ENCODE measurements at places on chromosomes 6 and 20. TPM values are rescaled to one million over a fixed set of nuclear protein-coding genes. Genes with fewer than 3 reads are reported as not detected.

Gene KCNK5
- total RNA-seq, result 10.1 TPM

Gene IL20RA
- total RNA-seq, result 0.90 TPM

Gene MYT1
- 4.9 TPM for total RNA-seq

Gene UBE2C
- total RNA-seq, result 46.4 TPM

Gene HSD17B8
- total RNA-seq, result 13.9 TPM

GRCh38 chr20:24421071-24421470 lies 48.4 kb upstream of the SYNDIG1 start:
- DNase-seq, result no peak
- H3K27ac ChIP-seq, result no peak overlapping the region
- no peaks in the 10 kb centered on the region for H3K4me1 ChIP-seq
- no peak overlapping the region for H3K4me3 ChIP-seq
- peaks cover 3% of the 10 kb centered on the region for H3K27me3 ChIP-seq

- peaks cover 3% of the 10 kb centered on the region for H3K36me3 ChIP-seq
- no peak for DNase-seq
- peaks cover 21% of the 10 kb centered on the region for H3K4me1 ChIP-seq
- H3K4me3 ChIP-seq, result peak overlapping the region; percentile 13
Observed at GRCh38 chr6:47188588-47189021, 121.1 kb downstream of the TNFRSF21 start.

GRCh38 chr6:69973138-69973537 lies 106.8 kb downstream of the COL19A1 start:
- no peak for DNase-seq
- H3K27ac ChIP-seq, result no peak overlapping the region
- H3K4me1 ChIP-seq, result peaks cover 9% of the 10 kb centered on the region
- H3K36me3 ChIP-seq, result no peaks in the 10 kb centered on the region

DNA sequence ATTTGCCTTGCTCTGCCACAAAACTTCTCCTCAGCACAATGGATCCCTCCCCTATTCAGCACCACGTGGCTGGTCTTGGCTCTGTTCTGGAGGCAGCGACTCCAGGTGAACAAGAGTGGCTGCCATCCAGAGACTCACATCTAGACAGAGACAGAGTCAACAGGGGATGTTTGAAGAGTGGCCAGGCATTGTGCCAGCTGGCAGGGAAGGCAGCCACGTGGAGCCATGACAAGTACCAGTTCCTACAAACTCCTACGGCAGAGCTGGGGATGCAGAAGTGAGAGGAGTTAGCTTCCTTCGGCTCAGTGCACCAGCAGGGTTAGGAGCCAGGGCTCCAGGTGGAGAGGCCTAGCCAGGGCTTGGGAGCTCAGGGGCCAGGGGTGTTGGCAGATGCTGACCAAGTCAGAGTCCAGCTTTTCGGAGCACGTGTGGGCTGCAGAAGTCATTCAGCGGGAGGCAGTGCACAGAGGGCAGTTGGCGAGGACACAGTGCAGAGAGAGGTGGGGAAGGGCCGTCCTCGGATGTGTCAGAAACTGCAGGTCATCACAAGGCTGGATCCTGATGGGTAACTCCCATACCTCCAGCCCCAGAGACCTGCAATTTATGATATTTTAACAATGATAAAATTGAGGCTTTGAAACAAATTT lies 171.7 kb upstream of the PDE10A start:
- H3K36me3 ChIP-seq, result no peaks in the 10 kb centered on the region
- DNase-seq, result no peak
- no peak overlapping the region for H3K27ac ChIP-seq
- H3K27me3 ChIP-seq, result peaks cover 32% of the 10 kb centered on the region
- peaks cover 6% of the 10 kb centered on the region for H3K4me1 ChIP-seq

DNA sequence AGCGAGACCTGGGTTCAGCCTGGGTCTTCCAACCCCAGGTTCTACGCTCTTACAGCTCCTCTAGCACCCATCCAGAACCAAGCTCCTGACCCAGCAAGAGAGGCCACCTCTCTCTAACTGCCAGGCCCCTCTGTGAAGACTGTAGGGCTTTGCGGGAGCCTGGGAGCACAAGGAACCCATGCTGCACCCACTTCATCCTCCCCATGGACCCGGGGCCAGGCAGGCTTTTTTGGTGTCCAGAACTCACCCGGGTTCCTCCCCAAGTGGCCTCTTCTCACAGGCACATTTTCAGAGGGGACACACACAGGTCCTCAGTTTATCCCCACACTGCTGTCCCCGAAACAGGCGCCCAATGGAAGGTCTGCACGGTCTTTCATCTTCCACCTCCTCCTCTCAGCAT lies 145.9 kb downstream of the SYNDIG1 start:
- DNase-seq, result no peak
- no peak overlapping the region for H3K4me3 ChIP-seq

DNA sequence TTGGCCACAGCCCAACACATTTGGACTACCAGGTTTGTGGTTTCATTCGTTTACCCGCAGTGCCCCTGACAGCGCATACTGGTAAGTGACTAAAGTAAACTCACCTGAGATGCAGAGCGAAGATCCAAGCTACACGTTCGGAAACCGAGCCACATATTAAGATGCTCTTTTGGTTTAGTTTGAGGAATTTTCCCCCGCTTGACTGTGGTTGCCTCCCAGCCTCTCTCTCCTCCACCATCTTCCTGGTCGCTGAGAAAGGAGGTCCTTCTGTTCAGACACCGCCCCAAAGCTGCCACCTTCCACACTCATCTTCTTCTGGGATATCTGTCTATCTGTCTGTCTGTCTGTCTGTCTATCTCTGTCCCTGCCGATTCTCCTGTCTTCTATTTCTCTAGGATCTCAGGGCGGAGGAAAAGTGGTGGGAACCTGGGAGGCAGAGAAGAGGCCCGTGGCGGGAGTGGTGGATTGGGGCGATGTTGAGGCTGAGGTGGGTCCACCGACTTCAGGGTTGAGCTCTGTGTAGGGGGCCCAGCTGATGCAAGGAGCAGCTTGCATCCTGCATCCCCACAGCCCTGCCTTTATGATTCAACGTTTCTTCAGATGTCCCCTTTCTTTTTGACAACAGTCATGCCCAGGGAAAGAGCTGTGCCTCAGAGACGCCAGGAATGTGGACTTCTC lies 196.9 kb upstream of the ZNF184 start:
- DNase-seq, result no peak
- H3K4me3 ChIP-seq, result peak overlapping the region; percentile 84
- H3K36me3 ChIP-seq, result no peaks in the 10 kb centered on the region
- H3K27ac ChIP-seq, result peak overlapping the region; percentile 70
- peaks cover 86% of the 10 kb centered on the region for H3K27me3 ChIP-seq

DNA sequence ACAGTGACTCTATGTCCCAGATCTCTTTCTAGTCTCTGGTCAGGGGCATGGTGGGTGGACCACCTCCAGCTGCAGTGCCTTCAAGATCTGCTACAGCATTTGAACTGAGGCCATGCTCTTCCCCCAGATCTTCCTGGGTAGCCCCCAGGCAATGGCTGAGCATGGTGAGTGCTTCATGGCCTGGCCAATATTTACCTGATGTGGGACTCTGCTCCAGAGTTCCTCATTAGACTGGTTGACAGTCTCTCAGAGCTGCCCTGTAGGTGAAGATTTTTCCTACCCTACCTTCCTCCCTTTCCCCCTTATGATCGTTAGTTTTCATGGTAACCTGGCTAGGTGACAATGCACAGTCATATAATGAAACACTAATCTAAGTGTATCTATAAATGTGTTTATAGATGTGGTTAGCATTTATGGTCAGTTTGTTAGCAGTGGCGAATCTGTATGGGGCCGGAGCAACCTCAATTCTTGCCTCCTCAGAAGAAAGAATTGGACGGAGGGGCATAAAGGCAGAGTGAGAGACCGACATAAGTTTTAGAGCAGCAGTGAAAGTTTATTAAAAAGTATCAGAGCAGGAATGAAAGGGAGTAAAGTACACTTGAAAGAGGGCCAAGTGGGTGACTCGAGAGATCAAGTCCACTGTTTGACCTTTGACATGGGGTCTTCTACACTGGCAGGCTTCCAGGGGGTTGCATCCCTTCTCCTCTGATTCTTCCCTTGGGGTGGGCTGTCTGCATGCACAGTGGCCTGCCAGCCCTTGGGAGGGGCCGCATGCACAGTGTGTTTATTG lies 256.3 kb downstream of the CD83 start:
- H3K27ac ChIP-seq, result no peak overlapping the region
- H3K27me3 ChIP-seq, result peaks cover 8% of the 10 kb centered on the region
- no peak for DNase-seq
- H3K4me1 ChIP-seq, result peaks cover 18% of the 10 kb centered on the region
- peaks cover 4% of the 10 kb centered on the region for H3K36me3 ChIP-seq
- no peak overlapping the region for H3K4me3 ChIP-seq

DNA sequence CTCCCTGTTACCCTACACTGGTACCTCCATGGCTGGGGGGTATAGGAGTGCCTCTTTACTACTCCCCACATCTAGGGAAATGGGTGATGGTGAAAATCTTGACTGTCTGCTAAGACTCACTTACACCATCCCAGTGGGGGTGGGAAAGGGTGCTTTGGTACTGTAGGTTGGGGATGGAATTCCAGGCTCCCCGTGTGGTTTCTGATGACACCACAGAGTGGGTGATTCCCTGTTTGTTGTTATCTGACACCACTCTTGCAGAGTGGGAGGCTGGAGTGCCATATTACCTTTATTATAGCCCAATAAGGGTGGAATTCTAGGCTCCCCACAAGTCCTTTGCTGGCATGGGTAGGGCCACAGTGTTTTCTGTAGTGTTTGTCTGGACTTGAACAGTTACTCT lies 264.6 kb upstream of the MAN1A1 start:
- no peak overlapping the region for H3K27ac ChIP-seq
- peaks cover 24% of the 10 kb centered on the region for H3K4me1 ChIP-seq
- H3K27me3 ChIP-seq, result no peaks in the 10 kb centered on the region
- DNase-seq, result no peak
- H3K36me3 ChIP-seq, result no peaks in the 10 kb centered on the region
- no peak overlapping the region for H3K4me3 ChIP-seq

DNA sequence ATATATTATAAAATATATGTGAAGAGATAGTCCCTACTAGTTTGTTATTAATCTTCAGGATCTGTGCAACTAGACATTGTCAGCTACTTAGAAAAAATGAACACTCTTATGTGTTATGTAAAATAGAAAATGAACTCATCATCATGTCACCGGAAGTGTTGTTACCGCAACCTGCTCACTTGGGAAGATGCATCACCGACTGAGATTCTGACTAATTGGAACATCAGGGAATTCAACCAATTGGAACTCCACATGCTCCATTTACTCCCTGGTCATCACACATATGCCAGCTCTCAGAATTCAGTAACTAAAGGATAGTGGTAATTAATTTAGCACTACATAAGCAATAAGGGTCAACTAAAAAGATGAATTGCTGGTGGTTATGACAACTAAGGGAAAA lies 16.7 kb upstream of the B3GAT2 start:
- no peaks in the 10 kb centered on the region for H3K36me3 ChIP-seq
- no peak overlapping the region for H3K27ac ChIP-seq

DNA sequence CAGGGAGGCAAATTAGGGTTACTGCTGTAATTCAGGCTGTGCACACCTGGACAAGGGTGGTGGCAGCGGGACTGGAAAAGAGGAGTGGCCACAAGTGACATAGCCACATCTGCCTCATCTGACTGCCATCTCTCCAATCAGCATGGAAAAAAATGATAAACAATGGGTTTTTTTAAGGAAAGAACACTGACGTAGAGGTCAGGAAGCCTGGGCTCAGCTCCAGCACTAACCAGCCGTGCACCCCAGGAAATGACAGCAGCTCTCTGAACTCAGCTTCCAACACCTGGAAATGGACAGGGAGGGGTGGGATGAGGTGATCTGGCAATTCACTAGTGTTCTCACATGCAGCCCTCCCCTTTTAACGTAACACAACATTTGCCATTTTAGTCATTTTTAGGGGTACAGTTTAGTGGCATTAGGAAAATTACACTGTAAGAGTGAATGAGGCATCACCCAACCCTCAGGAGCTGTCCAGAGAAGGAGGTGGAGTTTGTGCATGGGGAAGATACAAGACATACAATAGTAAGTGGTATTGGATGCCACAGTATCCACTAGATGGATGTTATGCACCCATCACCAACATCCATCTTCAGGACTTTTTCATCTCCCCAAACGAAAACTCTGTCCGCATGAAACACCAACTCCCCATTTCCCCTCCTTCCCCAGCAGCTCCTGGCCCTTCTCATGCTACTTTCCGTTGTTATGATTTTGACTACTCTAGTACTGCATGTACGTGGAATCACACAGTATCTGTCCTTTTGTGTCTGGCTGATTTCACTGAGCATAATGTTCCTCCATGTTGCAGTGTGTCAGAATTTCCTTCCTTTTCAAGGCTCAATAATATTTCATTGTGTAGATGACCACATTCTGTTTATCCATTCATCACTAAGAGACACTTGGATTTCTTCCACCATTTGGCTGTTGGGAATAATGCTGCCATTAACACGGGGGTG lies 215.5 kb upstream of the ECI2 start:
- peaks cover 22% of the 10 kb centered on the region for H3K4me1 ChIP-seq
- no peaks in the 10 kb centered on the region for H3K36me3 ChIP-seq
- H3K4me3 ChIP-seq, result no peak overlapping the region
- peaks cover 12% of the 10 kb centered on the region for H3K27me3 ChIP-seq

GRCh38 chr6:27890445-27891319 lies 21.5 kb downstream of the OR2B2 start:
- peaks cover 18% of the 10 kb centered on the region for H3K4me1 ChIP-seq
- peak; percentile 80 for DNase-seq
- no peaks in the 10 kb centered on the region for H3K36me3 ChIP-seq
- no peak overlapping the region for H3K4me3 ChIP-seq
- no peak overlapping the region for H3K27ac ChIP-seq
- H3K27me3 ChIP-seq, result no peaks in the 10 kb centered on the region

- no peak overlapping the region for H3K4me3 ChIP-seq
- H3K36me3 ChIP-seq, result no peaks in the 10 kb centered on the region
Observed at GRCh38 chr6:82085701-82086100, 161.8 kb downstream of the IBTK start.

DNA sequence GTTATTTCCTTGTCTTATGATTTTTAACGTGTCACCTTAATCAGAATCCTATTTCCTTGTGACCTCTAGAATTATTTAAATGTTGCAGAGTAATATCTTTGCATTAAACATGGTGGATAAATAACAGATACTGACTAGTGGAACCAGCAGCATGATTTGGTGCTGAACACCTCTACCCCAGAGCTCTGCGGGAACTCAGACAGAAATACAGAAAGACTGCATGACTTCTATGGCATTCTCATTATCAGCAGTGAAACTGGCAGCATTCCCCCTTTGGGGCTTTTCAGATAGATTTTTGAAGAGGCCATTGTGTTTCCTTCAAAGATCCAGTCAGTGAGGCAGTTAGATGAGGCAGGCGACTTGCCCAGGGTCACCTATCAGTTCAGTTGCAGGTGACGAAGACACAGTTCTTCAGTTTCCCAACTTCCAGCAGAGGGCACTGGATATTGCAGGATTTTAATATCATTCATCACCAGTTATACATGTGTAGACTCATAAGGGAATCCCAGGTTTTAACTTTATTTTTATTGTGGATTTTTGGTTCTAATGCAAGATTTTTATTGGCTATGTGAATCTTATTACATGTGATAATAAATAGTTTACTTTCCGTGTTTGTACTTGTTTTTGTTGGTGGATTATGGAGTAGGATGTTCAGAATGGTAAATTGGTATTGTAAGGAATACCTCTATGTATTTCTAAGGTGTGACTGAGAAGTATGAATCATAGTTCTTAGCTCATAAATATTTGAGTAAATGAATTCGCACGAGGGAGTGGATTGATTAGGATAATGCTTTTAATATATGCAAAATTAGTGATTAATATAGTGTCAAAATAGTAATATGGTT lies 81.3 kb downstream of the AFDN start:
- H3K4me1 ChIP-seq, result peaks cover 4% of the 10 kb centered on the region
- H3K36me3 ChIP-seq, result peaks cover 28% of the 10 kb centered on the region
- no peak for DNase-seq
- H3K27ac ChIP-seq, result no peak overlapping the region
